Stimulated activated CD8-positive, alpha-beta memory T cell treated with anti-CD3 and anti-CD28 coated beads, Interleukin-12 subunit alpha, Interleukin-12 subunit beta, amount 100 ng/mL, for 1 hour (primary cell): ENCODE measurements at places on chromosomes 1 and 21.

GRCh38 chr1:55010887-55011217 is 12.1 kb downstream of the BSND start:
- DNase-seq, result no peak

DNA sequence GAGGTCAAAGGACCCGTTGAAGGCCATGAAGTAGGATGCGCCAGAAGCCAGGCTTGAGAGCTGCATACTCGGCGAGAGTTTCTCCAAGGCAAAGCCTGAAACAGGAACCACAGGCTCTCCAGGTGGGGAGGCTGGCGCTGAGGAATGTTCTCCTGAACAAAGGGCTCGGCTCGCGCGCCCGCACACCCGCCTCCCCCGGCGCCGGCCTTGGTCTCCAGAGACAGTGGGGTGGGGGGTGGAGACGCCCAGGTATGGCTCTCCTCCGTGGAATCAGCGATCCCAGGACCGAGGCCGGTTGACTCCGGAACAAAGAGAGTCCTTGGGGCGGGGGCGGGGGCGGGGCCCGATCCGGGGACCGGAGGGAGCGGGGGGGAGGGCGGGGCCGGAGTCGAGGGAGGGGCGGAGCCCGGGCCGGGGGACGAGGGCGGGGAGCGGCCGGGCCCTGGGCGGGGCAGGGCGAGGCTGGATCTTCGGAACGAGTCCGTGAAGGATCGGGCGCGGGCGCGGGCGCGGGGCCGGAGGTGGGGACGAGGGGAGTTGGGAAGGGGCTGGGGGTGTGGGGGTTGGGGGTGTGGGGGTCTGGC is 85.0 kb downstream of the NKAIN1 start:
- peak; percentile 47 for DNase-seq

- DNase-seq, result no peak
Measured at GRCh38 chr1:170357750-170358149, 174.2 kb upstream of the GORAB start.

DNA sequence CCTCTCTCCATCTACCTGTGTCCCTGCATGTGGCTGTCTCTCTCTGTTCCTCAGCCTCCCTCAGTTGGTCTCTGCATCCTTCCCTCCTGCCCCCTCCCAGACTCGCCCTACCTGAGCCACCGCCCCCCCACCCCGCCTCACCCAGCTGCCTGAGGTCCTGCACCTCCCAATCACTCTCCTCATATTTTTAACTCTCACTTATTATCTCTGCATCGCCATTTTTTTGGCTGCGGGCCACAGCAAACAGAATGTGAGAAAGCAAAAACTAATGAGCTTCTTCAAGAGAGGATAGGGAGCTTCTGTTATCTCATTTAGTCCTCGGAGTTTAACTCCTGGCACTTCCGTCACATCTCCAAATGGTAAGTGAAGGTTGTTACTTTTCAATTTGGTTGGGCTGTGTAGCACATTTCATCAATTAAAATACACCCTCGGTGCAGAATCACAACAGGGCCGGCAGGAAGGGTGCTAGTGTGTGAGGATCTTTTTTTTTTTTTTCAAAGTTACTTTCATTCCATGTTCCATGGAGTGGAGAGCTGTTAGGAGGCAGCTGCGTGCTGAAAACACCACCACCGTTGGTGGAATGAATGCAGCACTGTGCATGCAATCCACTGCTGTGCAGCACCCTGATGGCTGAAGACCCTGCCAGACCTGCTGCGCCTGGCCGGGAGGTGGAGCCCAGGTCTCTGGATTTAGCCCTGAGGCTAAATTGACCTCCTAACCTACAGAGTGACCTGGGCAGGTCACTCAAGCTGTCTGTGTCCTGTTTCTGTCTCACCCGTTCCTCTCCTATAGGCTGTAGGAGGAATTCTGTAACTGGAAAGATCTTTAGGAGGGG is 157.2 kb upstream of the NFIA start:
- no peak for DNase-seq

DNA sequence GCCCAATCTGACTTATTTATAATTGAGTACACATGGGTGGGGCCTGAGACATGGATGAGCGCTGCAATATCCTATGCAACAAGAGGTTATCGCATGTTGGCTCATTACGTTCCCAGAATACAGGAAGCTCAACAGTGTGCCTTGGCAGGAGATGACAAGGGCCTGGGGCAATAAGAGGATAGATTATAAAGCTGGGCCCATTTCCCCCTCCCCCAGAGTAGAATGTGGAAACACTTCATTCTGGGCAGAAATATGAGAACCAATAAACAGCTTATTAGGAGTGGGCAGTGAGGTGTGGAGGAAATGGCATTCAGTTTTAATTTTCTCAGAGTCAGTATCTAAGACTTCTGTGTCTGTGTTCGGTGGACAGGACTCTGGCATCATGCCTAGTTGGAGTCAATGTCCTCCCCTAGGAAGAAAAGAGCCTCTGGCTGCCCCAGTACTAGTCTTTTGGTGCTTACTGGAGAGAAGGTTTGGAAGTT is 92.8 kb downstream of the PIK3R3 start:
- no peak for DNase-seq

- DNase-seq, result no peak
Measured at GRCh38 chr1:67847466-67847865, 14.2 kb upstream of the GNG12 start.

DNA sequence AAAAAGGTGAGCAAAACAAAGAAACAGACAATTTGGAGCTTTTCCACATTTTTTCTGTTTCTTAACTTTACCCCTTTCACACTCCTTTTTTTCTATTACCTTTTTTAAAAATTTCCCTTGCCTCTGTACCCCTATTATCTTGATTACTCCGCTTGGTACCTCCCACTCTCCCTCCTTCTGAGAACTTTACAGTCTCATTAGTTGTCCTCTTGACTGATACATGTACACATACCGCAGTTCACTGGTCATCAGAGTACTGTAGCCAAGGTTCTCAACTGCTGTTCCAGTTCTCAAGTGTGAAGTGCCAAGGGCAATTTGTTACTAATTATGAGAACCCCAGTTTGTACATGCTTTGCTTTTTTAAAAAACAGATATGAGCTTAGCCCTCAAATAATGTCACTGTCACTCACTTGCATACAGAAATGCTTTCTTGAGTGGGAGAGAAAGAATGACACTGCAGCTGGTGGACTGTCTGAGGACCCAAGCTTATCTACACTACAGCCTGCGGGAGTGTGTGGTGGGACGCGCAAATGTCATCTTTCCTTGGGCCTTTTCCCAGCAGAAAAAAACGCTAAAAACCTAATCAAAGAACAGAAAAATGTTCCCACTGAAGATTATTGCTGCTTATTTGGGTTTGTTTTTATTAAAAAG is 160.8 kb downstream of the DISP1 start:
- no peak for DNase-seq

DNA sequence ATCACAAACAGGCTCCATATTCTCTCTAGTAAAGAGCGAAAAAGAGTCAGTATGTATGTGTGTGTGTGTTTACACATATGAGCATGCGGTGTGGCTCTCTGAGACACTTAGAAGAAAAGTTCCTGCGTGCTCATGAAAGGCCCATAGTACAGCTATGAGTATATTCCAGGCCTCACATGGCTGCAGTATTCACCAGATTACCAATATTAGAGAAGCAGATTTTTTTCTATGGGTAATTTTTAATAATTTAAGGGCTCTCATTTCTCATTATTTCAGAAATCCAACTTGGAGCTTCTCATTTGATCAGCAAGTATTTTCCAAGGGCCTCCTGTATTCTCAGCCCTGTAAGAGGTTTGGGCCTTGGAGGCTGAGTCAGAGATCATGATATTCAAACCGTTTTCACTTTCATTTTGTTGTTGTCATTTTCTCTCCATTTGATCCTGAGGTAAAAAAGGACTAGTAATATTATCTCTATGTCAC is 232.9 kb upstream of the SGIP1 start:
- DNase-seq, result no peak
